ENCODE measurements at places on chromosomes 1 and 21.
A peak's percentile ranks its signal among the peaks of the same experiment; 100 is the strongest.

GRCh38 chr1:160064164-160064563, 5.8 kb downstream of the KCNJ10 start:
- DNase-seq = no peak

DNA sequence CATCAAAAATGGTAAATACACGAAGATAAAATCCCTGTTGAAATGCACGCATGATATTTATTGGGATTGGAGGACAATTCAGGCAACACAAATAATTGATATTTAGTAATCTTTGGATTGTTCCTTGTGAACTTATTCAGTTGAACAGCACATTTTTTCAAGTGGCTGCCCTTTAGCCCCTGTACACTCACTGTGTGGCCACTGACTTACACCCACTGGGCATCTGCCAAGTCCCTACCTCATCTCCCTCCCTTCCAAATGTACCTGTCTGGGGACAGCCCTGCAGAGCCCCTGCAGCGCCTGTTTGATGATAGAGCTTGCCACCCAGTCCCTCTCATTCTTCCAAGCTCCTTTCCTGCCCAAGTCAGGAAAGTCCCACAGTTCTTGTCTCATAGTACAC, 154.3 kb downstream of the GLUL start:
- DNase-seq = no peak

GRCh38 chr1:103416681-103417286, 108.7 kb upstream of the RNPC3 start:
- no peak for DNase-seq

GRCh38 chr1:154931940-154932487, 4.5 kb downstream of the PMVK start:
- DNase-seq = no peak

GRCh38 chr1:227735539-227736285, 477 bp downstream of the SNAP47 start:
- DNase-seq = no peak

DNA sequence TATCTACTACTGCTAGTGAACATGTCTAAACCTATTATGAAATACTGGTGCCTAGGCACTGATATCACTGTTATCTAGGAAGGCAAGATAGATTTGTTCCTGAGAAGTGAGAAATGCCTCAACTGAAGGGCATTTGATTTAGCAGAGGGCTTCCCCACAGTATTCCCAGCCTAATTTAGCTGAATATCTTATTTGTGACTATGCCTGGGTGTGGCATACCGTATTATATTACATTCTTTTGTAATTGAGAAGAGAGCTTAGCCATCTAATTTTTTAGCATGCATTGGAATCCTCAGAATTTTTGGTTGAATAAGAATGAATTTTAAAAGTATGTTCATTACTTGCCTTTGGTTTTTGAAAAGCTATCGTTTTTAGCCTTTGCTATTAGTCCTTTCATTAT, 99.1 kb downstream of the ZP4 start:
- DNase-seq = no peak

DNA sequence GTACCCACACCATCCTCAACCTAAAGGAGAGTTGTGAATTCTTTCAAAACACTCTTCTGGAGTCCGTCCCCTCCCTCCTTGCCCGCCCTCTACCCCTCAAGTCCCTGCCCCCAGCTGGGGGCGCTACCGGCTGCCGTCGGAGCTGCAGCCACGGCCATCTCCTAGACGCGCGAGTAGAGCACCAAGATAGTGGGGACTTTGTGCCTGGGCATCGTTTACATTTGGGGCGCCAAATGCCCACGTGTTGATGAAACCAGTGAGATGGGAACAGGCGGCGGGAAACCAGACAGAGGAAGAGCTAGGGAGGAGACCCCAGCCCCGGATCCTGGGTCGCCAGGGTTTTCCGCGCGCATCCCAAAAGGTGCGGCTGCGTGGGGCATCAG, 638 bp upstream of the OLIG2 start:
- DNase-seq = no peak

DNA sequence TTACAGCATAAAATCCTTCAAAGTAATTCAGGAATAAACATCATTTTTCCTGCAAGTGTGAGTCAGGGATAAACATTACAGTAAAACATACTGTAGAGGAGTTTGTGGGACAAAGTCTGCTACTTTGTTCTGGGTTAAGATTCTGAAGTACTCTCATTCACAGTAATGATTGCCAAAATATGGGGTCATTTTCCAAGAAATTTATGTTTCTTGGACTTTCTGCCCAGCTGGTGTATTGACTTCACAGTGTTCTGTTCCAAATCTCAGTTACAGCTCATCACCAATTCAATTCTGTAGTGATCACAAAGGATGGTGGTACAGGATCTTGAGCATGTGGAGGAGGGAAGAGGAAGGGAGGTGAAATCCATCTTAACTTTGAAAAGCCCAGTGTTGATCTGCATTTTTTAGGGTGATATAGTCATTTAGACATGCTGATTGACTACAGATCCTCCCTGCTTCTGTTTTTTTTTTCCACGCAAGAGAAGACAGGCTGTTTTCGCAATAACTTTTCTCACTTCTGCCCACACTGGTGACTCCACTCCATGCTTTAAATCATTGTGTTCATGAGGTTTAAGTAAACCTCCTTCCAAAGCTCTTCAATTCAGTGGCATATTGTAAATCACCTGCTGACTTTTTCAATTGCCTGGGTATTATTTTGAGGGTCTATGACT, 60.4 kb upstream of the C1orf53 start:
- DNase-seq = no peak

DNA sequence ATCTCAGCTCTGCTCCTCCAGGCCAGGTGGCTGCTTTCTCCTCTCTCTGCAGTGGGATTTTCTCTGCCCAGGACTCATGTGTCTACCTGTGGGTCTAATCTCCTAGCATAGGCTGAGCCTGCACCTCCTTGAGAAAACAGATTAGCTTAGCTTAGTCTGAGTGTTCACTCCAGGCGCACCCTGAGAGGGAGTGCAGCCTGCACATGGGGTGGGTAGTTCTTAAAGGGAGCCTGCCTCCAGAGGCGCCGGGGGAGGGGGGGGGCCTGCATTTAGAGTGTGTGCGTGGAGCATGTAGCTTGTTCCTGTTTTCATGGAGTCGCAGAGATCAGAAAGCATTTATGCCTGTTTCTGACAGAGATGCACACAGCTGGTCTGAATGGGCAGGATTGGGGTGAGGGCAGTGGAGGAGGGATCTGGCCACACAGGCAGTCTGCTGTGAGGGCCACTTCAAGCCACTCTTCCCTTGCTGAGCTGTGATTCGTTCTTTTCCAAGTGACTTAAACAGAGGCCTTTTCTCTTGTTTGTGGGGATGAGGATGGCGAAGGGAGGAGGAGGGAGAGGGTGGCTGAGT, 45.2 kb downstream of the GALNT2 start:
- no peak for DNase-seq

DNA sequence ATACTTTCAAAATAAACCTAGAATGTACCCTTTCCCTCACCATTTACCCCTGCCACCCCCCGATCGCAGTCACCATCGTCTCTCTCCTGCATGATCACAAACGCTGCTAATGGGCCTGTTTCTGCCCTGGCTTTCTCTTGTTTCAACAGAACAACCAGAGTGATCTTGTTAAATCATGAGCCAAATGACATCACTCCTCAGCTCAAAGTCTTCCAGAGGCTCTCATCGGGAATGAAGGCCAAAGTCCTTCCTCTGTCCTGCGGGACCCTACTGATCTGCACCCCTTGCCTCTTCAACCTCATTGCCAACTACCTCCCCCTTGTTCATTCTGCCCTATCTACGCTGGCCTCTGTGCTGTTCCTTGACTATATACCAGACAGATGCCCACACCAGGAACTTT, 39.4 kb upstream of the PTGFRN start:
- DNase-seq = no peak

DNA sequence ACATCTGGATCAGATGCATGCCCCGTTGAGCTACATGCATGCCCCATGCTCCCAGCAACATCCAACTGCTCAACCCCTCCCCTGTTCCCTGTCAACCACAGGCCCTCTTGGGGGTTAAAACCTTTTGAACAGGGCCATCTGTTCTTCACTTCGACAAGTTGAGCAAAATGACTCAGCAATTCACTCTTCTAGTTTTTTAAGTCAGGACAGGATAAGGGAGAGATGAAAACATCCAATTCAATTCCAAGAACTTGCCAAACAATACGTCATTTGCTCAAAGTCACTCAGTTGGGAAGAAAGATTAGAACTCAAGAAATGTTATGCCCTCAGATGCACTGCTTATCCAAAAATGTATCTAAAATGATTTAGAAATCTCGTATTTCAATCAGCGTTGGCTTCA, 46.1 kb upstream of the MTF2 start:
- DNase-seq = peak; percentile 20

- no peak for DNase-seq
Observed at GRCh38 chr1:229461032-229461668, 27.3 kb upstream of the ACTA1 start.

- DNase-seq = peak; percentile 73
Observed at GRCh38 chr1:172429331-172430127, 9.0 kb downstream of the C1orf105 start.

DNA sequence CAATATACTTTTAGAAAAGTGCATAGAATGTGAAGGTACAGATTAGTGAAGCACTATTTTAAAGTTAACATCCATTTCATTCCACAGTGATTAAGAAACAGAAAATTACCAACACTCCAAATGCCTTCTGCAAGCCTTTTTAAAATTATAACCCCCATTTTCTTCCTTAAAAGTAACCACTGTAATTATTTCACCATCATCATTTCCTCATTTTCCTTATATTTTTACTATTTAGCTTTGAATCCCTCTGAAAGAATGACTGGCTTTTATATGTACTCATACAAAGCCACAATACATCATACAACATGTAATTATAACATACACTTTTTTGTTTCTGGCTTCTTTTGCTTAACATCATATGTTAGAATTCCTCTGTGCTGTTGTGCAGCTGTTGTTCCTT, 6.5 kb upstream of the NEGR1 start:
- DNase-seq = no peak

- DNase-seq = no peak
Observed at GRCh38 chr1:228882041-228882770, 146.9 kb downstream of the RHOU start.

DNA sequence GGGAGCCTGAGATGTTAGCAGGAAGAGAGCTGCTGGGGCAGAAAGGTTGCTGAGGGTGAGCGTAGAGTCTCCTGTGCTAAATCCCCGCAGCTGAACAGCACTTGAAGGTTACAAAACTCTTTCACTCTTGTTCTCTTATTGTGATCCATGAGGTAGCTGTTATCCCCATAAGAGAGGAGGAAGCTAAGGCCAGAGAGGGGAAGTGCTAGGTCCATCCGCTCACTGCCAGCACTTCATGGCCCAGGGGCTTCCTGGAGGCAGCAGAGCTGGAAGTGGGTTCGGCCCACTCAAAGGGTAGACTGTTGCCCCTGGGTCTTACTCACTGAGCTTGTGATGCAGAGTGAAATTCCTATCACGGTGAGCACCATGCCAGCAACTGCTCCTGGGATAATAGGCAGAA, 5.6 kb downstream of the TMEM234 start:
- no peak for DNase-seq

DNA sequence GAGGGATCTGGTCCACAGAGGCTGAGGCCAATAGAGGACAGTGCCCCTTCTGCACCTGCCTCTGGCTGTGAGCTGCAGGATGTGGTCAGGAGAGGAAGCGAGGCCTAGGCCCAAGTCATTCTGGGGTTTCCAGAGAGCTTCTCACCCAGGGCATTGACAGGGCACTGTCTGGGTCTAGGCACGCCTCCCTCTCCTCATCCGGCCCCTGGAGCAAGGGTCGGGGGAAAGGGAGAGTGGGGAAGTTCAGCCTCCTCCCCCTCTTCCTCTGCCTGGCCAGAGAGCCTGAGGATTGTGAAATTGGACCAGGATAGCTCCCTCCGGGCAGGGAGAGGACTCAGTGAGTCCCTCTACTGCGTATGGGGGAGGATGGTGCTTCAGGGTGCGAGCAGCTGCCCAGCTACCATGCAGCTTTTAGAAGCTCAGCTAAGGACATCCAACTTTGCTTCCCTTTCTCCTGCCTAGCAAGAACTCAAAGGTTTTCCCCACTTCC, 6.3 kb upstream of the INAVA start:
- DNase-seq = peak; percentile 78

GRCh38 chr1:236699366-236699765, 13.1 kb downstream of the ACTN2 start:
- DNase-seq = no peak

DNA sequence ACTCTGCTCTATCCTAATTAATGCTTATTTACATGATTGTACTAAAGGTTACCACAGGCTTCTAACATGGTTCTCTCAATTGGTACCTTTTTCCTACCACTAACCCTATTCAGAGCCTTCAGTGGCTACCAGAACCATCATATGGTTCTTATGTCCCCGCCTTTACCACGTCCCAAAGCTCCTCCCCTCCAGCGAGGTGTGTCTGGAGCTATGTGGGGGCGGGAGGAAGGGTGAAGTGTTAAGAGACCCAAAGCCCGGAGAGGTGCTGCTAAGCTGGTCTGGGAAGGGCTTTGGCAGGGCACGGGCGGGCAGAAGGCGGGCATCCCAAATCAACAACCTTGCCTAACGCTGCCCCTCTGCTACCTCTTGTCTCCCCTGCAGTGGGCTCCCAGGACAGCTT, 10.0 kb downstream of the SPATA46 start:
- DNase-seq = no peak

- DNase-seq = peak; percentile 32
Observed at GRCh38 chr1:235008239-235008638, 120.4 kb downstream of the TOMM20 start.

DNA sequence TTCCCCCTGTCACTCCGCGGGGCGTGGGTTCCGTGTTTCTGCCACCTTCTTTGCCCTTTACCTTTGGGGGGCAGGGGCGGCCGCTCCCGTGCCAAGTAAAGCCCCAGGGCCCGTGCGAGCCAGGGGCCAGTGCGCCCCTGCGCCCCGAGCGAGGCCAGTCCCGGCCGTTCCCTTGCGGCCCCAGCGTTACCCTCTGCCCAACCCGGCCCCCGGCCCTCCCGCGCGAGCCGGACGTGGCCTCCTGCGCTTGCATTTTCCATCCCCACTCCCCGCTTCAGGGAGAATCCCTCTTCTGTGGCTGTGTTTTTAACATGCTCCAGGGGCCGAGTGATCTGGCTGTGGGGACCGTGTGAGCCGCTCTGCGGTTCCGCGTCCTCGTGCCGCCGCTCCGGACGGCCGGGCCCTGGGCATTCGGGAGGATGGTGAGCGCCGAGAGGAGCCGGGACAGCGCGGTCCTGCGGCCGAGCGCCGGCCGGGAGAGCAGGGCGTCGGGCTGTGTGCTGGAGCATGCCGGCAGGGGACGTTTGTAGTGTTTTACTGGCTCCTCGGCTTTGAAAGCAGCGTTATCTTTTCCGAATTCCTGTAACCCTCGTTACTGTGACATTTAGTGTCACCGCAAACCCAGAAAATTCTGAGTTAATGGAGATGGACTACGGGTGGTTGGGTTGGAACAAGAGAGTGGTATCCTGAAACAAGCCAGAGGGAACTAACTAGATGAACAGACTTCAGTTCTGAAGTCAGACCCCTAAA, 1.0 kb downstream of the GALNT2 start:
- peak; percentile 27 for DNase-seq

GRCh38 chr1:235327559-235328270, at the start of gene ARID4B:
ARID4B (minus strand) TSS chr1:235328179; CDS start chr1:235326919, 1,260 bp downstream.
- no peak for DNase-seq

- DNase-seq = no peak
Observed at GRCh38 chr1:25848531-25848930, 10.7 kb downstream of the AUNIP start.

Data from activated CD4-positive, alpha-beta T cell treated with anti-CD3 and anti-CD28 coated beads, Interleukin-10, Interleukin-2, amounts not matched to agents 100 ng/mL and 50 ng/mL, durations not matched to agents 16 hours and 8 hours (primary cell).